ENCODE measurements at places on chromosomes 5 and 9.

GRCh38 chr9:18173923-18174322 is 300.0 kb upstream of the ADAMTSL1 start:
- DNase-seq = no peak

DNA sequence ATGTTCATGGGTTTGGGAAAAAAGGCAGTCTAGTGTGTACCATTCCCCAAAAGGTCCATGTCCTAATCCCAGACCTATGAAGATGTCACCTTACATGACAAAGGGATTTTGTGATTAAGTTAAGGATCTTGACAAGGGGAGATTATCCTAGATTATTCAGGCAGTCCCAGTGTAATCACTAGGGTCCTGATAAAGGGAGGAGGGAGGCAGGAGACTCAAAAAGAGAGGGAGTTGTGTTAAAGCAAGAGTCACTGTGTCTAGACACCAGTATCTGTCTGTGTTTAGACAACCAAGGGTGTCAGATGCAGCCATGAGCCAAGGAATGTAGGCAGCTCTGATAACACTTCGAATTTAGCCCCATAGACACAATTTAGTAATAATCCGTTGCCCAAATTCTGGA is 49.5 kb downstream of the DPYSL3 start:
- no peak for DNase-seq

DNA sequence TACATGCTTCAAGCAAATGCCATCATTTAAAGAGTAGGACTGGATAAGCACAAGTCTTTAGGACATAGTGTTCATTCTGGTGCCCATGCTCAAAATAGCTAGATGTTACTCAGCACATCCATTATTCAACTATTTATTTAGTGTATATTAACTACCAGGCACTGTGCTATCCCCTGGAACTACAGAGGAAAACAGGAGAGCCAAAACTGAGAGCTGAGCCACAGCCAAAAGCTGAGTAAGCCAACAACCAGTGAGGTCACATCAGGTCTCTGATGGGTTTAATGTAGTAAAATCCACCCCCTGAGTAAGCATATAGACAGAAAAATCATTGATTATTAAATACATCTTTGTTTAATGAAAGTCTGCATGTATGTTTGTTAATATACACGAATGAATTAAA is 469.3 kb upstream of the DMAC1 start:
- no peak for DNase-seq

DNA sequence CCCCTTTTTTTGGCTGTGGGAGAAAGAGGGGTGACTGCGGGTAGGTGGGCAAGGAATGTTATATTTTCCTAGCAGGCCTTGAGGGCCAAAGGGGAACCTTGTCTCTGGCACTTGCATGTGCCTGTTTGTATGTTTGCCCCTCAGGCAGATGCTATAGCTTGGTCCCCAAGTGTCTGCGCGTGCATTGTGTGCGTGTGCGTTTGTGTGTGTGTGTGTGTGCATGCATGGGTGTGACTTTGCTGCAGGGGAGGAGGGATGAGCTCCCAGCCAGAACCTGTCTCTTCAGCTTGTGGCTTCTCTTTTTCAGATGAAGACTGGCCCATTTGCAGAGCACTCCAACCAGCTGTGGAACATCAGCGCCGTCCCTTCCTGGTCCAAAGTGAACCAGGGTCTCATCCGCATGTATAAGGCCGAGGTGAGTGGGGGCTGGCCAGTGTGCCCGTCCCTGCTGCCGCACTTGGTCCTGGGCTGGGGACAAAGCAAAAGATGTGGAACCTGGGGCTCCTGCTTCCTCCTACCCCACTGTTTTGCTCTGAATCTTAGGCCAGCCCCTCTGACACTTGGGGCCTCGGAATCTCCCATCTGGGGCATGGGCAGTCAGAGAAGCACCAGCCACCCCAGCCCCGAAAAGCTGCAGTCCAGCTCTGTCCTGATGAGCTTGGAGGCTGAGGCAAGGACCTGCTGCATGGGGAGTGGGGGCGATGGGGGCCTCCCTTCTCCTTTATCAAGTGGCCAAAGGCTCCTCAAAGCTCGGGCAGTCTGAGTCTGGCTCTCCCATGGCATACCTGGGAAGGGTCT is 31.1 kb downstream of the PTPA start:
- no peak for DNase-seq

DNA sequence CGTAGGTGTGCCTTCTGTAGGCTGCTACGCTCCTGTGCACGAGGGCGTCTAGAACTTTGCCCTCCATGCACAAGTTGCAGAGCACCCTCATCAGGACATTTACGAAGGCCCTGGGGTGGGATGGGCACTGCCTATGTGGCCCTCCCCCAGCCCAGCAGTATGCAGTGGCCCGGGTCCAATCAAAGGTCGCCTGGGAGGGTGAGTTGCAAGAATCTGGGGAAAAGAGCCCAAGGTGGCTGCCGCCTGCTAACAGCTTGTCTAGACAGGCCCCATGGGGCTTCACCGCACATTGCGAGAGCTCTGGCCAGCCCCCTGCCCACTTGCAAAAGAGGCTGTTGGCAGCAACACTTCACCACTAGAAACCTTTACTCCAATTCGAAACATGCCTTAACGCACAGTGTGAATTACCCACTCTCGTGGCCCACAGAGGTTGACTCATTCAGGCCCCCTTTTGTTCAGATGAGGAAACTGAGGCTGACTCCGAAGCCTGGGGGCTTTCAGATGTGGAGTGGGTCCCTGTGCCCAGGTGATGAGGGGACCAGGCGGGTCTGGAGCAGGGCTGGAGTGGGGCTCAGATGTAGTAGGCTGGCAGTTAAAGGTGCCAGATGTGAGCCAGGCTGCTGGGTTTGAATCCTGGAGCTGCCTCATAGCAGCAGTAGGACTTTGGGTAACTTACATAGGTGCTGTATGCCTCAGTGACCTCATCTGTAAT is 31.8 kb upstream of the IL17B start:
- DNase-seq = no peak

DNA sequence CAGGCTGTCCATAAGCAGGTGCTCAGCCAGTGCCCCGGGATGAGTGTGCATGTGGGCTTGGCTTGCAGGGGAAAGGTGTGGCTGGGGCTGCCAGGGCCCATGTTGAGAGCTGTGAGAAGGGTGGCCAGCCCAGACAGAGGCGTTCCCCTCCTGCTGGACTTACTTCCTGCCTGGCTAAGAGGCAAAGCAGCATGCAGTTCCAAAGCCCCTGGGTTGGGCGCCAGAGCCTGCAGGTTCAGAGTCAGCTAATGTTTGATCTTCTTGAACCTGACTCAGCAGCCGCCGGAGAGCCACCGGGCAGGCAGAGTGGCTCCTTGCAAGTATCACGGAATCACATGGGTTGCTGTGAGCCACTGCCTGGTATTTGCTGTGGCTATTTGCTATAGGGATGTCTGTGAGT is 168.4 kb upstream of the MAP1B start:
- DNase-seq = no peak

- DNase-seq = no peak
These were observed 61.1 kb downstream of the ERCC6L2 start for GRCh38 chr9:95936579-95937075.

GRCh38 chr9:1332156-1332555 is 282.0 kb downstream of the DMRT2 start:
- DNase-seq = no peak

GRCh38 chr9:126532951-126533925 is 80.5 kb upstream of the LMX1B start:
- DNase-seq = no peak

DNA sequence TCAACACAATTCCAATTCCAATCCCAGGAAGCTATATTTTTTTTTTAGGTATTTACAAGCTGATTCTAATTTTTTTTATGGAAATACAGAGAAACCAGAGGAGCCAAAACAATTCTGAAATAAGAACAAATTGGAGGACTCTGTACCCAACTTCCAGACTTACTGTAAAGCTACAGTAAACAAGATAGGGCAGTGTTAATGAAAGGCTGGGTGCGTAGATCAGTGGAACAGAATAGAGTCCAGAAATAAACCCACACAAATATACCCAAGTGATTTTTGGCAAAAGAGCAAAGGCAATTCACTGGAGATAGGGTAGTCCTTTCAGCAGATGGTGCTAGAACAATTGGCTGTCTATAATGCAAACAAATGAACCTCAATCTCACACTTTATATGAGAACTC is 50.6 kb downstream of the WHRN start:
- no peak for DNase-seq

DNA sequence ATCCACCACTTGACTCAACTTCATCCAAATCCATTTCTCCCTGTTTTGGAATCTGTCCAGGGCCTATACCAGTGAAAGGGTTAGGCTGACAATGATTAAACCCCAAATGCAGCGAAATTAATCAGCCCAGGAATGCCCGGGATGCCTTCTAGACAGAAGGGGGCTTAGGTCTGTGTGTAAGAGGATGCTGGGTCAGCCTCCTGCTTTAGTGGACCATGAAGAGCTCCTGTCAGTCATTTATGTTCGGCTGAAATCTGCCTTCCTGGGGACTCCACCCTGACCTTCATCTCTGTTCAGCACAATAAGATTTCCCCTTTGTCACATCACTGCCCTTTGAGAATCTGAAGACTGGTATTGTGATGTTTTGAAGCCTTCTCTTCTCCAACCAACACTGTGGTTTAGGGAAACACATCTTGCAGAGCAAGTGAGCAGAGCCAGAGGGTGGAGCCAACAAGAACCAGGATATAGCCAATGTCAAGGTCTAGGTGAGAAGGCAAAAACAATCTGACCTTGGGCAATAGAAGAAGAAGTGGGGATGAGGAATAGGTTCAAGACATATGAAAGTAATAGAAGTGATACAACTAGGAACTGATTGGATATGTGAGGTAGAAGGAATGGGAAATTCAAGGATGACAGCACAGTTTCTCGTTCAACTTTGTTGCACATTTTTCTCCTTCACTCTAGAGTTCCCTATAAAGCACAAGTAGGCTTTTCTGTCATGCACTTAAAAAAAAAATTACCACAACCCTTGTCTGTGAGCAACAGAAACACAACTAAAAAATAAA is 234.4 kb downstream of the ARHGAP26 start:
- DNase-seq = no peak

- no peak for DNase-seq
These were observed 8.8 kb downstream of the SPRY4 start for GRCh38 chr5:142316051-142316450.

DNA sequence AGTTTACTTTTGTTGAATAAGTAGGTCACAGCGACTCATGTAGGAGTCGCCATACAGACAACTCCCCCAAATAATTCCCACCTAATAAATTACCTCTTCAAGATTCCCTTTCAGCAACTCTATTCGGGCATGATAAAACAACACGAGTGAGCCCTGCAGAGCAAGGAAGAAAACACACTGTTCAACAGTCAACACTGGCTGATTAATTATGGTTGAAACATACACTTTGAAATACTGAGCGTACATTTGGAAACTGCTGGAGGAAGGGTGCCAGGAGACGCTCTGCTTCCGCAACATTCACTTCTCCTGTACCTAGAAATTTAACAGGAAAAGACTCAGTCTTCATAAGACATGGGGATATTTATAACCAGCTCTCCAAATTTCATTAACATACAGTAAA is 117.5 kb downstream of the TTC39B start:
- no peak for DNase-seq

DNA sequence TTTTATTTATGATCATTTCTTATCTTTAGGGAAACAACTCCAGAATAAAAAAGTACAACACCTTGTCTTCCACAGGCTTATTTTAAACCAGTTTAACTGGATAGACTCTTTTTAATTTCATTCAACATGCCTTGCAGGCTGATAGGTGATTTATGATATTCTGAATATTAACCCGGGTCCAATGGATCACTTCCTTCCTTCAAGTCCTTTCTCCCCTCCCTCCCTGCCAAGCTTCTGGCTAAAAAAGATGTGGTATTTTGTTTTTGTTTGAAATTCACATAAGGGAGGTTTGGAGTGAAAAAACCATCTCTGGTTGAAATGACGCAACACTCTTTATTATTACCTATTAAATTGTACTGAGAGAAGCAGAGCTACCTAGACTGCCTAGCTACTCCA is 265.3 kb downstream of the MLLT3 start:
- no peak for DNase-seq

- DNase-seq = no peak
These were observed 98.7 kb downstream of the DROSHA start for GRCh38 chr5:31433229-31433628.

- no peak for DNase-seq
These were observed 43.5 kb upstream of the RNF38 start for GRCh38 chr9:36443581-36443980.

DNA sequence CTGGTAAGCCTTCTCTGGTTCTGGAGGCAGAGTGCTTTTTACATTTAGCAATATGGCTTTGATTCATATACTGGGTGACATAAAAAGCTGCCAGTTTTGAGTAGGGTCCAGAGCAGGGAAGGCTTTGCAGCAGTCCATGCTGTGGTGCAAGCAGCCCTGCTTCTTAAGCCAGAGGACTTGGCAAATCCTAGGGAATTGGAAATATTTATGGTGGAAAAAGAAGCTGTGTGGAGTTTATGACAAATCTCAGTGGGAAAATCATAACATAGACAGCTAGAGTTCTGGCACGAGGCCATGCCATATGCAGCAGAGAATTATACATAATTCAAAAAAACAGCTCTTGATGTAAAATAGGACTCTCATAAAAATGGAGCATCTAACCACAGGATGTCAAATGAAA is 536.4 kb downstream of the RASEF start:
- no peak for DNase-seq

GRCh38 chr5:105350486-105351140 is 1788.0 kb upstream of the NUDT12 start:
- no peak for DNase-seq

GRCh38 chr5:9691261-9691660 is 61.1 kb upstream of the TAS2R1 start:
- no peak for DNase-seq

GRCh38 chr5:54457094-54457862 is 1.8 kb downstream of the HSPB3 start:
- DNase-seq = no peak

- DNase-seq = no peak
These were observed 137.4 kb upstream of the DMAC1 start for GRCh38 chr9:7936996-7937395.

GRCh38 chr9:29717631-29718030 is 2144.3 kb upstream of the C9orf72 start:
- no peak for DNase-seq

- no peak for DNase-seq
These were observed 42.4 kb upstream of the AIF1L start for GRCh38 chr9:131053896-131054295.

DNA sequence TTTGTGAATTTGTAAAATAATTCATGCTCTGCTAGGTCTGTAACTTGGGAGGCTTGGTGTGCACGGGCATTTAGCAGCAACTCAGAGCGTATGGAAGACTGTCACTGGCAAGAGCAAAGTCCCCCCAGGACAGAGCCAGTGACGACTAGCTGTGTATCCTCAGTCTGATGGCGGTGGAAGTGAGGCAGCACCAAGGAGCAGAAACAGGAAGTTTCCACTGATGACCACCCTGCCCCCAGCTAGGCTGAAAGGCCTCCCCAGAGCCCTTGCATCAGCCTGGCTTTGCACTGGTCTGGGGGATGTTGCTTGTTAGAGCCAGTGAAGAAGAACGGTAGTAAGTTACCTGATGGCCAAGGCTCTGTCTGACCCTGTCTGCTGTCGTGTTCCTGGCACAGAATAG is 66.8 kb upstream of the ABL1 start:
- DNase-seq = no peak

DNA sequence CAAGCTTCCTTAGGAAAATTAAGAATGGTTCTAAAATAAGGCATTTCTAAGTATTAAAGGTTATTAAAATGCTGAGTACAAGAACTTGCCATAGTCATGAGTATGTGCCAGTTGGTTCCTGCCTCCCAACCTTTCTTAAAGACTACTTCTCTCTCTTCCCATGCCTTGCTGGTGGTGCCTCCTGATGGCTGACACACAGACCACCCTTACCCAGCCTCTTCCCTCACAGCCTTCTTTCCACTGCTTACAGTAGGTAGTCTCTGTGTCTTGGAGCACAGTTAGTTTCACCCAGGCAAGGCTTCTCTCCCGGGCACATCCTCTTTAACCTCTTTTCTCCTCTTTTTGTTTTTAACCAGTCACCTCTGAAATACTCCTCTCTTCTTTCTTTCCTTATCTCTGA is 20.6 kb upstream of the GPR150 start:
- no peak for DNase-seq

All from activated CD4-positive, alpha-beta T cell treated with anti-CD3 and anti-CD28 coated beads, Interleukin-2, amount 50 U/mL, for 24 hours (primary cell).